ENCODE measurements at places on chromosomes 3 and 15. TPM values are rescaled to one million over a fixed set of nuclear protein-coding genes. Genes with fewer than 3 reads are reported as not detected.

Gene TMC3
- not detected for total RNA-seq

Gene CCK
- total RNA-seq: not detected

Gene RETNLB
- total RNA-seq: not detected

Gene FOXB1
- not detected for total RNA-seq

Gene WNT5A
- 16.2 TPM for total RNA-seq

Gene TGM5
- total RNA-seq: not detected

Gene CNTN6
- not detected for total RNA-seq

Gene XIRP1
- not detected for total RNA-seq

Gene TM4SF18
- total RNA-seq: not detected

Gene EIF4E3
- not detected for total RNA-seq

GRCh38 chr3:142029791-142030190, 119.6 kb downstream of the TFDP2 start:
- no peak for DNase-seq

- DNase-seq: no peak
Observed at GRCh38 chr3:61111825-61112224, 139.4 kb downstream of the FHIT start.

DNA sequence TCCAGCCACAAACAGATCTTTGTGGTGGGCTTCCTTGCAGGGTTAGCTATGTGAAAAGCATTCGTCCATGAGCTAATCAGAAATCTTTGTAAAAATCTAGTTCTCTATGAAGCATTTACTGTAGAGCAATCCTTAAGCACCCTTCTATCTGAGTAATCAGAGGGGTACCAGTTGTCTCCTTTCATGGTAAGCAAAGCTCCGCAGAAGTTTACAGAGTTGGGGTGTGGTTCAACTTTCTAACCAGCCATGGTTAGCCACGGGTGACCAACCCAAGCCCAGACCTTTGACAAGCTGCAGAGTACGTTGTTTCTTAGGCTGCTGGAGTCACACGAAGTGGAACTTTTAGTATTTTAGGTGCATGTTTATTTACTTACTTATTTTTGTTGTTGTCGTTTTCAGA, 77.4 kb downstream of the FLNB start:
- DNase-seq: no peak

DNA sequence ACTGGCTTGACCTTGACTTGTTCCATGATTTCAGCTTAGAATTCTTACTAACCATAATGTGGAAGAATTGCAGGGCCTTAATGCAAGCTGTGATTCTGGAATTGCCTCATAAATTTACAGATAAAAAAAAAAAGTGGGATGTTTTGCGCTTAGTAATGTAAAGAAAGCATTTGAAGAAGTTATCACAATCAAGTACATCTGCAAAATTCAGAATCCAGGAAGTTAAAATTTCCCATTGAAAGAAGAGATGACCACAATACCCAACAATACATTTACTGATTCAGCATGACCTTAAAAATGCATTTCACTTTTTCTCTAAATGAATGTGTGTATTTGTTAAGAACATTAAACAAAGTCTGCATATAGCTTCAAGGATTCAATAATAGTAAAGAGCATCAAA, 65.1 kb upstream of the CCNL1 start:
- no peak for DNase-seq

DNA sequence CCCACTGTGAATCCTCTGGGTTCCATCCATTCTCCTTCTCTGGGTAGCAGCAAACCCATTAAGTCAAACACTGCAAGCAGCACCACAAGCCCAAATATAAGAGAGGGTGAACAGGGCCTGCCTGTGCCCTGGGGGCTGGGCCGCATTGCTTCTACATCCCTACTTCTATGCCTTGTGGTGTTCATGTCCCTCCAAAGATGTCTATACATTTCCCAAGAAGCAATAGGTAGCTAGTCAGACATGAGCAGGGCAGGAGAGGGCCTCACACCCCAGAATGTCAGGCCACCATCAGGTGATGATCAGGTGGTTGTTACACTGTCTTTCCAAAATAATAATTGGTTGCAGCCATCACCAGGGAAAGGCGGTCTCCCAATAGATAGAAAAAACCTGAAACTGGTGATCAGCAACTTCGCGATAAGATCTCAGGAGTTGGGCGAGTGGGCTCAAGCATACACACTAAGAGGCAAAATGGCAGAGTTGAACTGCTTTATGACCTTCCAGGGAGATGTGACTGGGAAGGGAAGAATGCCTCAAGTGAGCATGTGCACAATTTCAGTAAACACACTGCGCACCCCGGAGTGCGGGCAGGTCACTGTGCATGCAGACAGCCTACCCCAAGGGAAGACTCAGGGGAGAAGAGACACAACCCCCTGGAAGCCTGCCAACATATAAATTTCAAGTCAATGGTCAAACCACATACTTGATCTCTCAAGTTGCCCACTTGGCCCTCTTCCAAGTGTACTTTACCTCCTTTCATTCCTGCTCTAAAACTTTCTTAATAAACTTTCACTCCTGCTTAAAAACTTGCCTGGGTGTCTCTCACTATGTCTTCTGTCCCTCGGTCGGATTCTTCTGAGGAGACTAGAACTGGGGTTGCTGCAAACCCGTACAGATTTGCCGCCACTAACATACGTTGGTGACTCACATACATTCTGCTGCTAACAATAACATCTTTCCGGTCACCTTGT, 39.9 kb downstream of the KLF15 start:
- DNase-seq: no peak

DNA sequence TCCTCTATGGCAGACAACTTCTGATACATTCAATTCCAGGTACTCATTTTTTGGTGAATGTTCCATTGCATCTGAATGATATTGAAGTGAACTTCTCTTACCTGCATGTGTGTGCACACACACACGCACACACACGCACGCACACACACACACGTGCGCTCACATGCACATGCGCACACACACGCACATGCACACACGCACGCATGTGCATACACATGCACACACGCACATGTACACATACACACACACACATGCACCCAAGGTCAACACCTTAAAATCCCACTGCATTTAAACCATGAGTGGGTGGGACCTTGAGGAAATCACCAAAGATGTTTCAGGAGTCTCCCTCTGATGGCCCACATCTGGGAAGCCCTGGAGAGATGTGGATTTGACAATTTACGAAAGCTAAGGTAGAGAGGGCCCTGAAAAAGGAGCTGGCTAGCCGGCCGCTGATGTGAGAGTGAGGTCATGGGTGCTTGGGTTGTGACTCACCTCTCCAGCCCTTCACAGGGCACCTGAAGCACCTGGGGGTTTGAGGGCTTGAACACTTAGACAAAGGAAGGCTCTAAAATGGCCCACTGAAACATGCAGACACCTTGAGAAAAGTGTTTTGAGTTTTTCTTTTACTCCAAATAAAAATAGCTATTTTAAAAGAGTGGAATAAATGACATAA, 269.1 kb upstream of the LRRFIP2 start:
- DNase-seq: no peak

DNA sequence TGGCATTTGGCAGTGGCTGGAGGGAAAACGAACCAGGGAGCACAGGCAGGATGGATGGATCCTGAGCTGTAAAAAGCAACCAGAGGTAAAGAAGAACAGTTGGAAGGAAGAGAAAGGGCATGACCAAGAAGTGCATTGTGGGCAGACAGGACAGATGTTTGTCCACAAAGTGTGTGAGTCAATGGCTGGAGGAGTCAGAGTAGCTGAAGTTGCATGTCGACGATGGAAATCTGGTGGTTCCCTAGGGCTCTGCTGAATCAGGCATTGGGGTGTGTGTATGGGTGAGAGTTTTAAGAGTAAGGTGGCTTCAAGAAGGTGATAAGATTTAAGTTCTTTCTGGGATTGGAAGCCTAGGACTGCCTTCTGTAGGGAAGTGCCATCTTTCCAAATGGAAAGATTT, 214.0 kb upstream of the BHLHE40 start:
- no peak for DNase-seq

DNA sequence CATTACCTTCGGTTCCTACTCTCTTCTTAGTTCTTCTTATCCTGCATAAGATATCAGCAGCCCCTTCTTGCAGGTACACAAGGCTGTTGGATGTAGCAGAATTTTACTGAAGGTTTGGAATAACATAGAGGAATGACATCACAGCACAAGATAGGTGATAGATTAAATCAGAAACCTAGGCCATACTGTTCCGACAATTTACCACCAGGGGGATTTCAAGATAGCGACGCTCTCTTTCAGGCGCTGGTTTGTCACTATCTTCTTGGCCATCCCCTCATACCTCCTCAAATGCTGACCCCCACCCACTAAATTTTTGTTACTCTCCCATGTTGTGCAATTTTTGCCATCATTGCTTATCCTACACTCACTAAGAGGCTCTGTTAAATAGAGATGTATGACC, 3.5 kb downstream of the SIDT1 start:
- DNase-seq: no peak

- DNase-seq: peak; percentile 37
Observed at GRCh38 chr3:48990636-48991469, 812 bp downstream of the P4HTM start.

- no peak for DNase-seq
Observed at GRCh38 chr3:20537234-20537633, 351.2 kb upstream of the SGO1 start.

- DNase-seq: no peak
Observed at GRCh38 chr3:153639631-153640030, 477.6 kb downstream of the RAP2B start.

GRCh38 chr3:197613199-197613598, 57.4 kb upstream of the BDH1 start:
- no peak for DNase-seq

DNA sequence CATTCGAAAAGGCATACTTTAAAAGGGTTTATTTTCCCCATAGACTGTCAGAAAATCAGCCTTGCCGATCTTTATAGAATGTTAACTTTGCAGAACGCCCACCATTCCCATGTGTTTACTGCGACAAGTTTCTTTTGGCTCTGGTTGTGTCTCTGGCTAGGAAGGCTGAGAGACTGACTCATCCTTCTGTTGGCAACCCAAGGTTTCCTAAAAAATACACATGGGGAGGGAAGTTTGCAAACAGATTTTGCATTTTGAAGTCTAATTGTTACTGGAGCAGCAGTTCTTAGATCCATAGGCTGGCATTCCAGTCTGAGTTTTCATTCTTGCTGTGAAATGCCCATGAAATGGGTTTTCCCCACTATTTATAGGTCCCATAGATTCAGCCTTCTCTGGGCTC, 37.9 kb upstream of the MINAR1 start:
- DNase-seq: no peak

DNA sequence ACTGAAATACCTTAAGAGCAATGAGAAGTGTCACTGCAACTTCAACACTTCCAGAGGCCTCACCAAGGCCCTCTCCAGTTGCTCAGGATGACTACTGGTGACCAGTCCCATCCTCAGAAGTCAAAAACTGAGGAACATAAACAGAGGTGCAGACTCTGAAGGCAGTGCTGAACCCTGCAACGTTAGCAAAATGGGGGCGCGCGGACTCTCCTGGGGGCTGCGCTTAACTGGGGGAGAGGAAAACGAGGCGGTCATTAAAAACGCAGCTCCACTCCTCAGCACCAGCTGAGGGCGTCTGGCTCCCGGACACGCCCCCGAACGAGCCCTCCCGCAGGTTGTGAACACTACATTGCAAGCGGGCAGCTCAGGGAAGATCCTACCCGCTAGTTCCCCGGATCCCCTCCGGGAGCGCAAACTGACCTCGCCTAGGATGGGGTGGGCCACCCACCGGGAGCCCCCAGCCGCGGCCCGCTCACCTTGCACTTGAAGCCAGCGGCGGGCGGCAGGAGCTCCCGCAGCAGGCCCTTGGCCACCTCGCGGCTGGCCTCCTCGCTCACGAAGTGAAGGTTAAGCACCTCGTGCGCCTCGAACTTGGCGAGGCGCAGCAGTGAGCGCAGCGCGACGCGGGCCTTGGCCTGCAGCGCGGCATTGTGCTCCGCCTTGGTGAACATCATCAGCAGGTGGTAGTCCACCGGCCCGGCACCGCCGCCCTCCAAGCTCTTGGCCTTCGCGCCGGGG, 711 bp downstream of the XXYLT1 start:
- DNase-seq: peak; percentile 57
